ENCODE measurements at places on chromosomes 7 and 10.

GRCh38 chr10:117476281-117476680 is 66.3 kb upstream of the EMX2 start:
- DNase-seq, result no peak

GRCh38 chr10:62058476-62058875 is 157.0 kb downstream of the ARID5B start:
- DNase-seq, result no peak

DNA sequence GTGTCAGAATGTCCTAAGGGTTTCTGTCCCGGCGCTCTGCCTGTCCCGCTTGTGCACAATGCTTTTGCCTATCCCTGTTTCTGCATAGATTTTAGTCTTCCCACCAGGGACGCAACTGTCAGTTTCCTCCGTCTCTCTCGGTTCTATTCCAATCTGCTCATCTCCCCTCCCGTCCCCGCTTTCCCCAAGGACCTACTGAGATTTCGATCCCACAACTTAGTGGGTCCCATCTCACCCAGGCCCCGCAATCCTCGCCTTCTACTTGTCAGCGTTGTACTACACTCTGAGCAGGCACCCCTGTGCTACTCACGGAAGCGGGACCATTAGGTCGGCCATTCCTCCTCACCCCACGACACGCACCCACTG is 519 bp upstream of the ZNF655 start:
- no peak for DNase-seq

- peak; percentile 70 for DNase-seq
Measured at GRCh38 chr7:97064972-97065587, 40.4 kb upstream of the DLX5 start.

- no peak for DNase-seq
Measured at GRCh38 chr10:24035761-24036160, 173.2 kb upstream of the KIAA1217 start.

Data from NB4 (cell line).